ENCODE measurements at places on chromosomes 6 and 20.
A peak's percentile ranks its signal among the peaks of the same experiment; 100 is the strongest.

DNA sequence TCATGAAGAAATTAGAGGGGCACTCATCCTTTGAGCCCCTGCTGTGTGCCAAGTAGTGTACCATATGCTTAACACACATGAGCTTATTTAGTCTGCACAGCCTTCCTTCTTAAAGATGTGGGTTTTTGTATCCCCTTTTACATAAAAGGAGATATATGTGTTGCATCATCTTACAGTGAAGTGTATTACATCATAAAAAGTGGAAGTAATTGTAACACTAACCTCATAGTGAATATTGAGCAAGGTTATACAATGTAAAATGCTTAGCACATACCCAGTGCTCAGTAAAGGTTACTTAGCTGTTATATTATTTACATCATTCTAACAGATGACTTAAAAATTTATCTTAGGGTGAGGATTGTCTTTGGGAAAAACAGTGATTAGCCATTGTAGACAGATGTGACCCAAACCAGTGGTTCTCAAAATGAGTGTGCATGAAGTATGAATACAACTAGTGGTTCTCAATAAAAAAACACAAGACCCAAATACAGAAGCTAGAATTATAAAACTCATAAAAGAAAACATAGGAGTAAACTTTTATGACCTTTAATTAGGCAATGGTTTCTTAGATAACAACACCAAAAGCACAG, 3.8 kb upstream of the PIGU start:
- H3K4me1 ChIP-seq = no peaks in the 10 kb centered on the region
- no peak overlapping the region for H3K27ac ChIP-seq
- no peak overlapping the region for H3K4me3 ChIP-seq
- no peaks in the 10 kb centered on the region for H3K36me3 ChIP-seq
- H3K27me3 ChIP-seq = no peaks in the 10 kb centered on the region

DNA sequence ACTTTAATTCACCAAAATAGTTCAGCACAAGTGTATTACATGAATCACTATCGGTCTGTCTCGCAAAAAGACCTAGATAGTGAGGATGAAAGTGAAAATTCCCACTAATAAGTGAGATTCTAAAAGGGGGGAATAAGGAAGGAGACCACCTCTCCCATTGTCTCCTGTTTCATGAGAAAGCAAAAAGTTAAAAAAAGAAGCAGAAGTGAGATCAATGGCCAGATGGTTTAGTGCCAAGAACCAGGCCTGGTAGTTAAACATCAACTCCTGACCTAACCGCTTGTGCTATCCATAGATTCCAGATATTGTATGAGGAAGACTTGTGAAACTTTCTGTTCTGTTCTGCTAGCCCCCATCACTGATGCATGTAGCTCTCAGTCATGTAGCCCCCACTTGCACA, 293.0 kb downstream of the RNGTT start:
- no peak overlapping the region for H3K4me3 ChIP-seq
- no peak for DNase-seq
- H3K27ac ChIP-seq = no peak overlapping the region
- H3K27me3 ChIP-seq = no peaks in the 10 kb centered on the region
- peaks cover 41% of the 10 kb centered on the region for H3K36me3 ChIP-seq

DNA sequence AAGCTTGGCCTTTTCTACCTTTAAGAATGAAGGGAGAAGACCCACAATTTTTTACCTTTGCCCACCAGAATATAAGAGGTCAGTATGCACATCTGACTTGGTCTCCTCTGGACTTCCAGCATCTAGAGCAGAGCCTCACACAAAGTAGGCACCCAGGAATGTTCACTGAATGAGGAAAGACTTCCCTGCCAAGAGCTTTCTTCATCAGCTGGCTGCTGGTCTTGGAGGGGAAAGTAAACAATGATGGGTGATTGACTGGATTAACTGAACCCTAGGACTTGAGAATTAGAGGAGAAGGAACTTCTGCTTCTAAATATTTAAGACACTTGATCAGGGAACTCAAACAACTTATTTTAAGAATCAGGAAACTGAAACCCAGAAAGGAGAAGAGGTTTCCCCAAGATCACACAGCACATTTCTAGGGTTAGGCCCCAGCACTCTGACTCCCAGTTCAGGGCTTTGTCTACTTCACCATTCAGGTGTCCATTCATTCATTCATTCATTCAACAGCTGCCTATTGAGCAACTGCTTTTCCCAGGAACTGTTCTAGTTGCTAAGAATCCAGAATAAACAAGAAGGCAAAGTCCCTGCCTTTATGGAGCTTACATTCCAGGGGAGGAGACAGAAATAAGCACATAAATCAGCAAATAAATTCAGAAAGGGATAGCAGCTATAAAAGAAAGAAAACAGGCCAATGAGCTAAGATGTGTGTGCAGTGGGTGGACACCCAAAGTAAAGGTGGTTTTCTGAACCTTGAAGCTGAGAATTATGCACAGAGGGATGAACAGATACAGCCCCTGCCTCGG, 216.9 kb upstream of the LRFN2 start:
- no peaks in the 10 kb centered on the region for H3K4me1 ChIP-seq
- H3K4me3 ChIP-seq = no peak overlapping the region
- no peaks in the 10 kb centered on the region for H3K27me3 ChIP-seq
- no peaks in the 10 kb centered on the region for H3K36me3 ChIP-seq
- DNase-seq = no peak

GRCh38 chr20:34024723-34025351, 31.1 kb downstream of the RALY start:
- no peak for DNase-seq
- peaks cover 10% of the 10 kb centered on the region for H3K4me1 ChIP-seq
- no peaks in the 10 kb centered on the region for H3K27me3 ChIP-seq
- H3K4me3 ChIP-seq = no peak overlapping the region
- peaks cover 6% of the 10 kb centered on the region for H3K36me3 ChIP-seq
- no peak overlapping the region for H3K27ac ChIP-seq

- H3K27ac ChIP-seq = no peak overlapping the region
- no peak overlapping the region for H3K4me3 ChIP-seq
- DNase-seq = no peak
- H3K27me3 ChIP-seq = no peaks in the 10 kb centered on the region
Measured at GRCh38 chr6:158496700-158497099, 63.2 kb upstream of the TMEM181 start.

DNA sequence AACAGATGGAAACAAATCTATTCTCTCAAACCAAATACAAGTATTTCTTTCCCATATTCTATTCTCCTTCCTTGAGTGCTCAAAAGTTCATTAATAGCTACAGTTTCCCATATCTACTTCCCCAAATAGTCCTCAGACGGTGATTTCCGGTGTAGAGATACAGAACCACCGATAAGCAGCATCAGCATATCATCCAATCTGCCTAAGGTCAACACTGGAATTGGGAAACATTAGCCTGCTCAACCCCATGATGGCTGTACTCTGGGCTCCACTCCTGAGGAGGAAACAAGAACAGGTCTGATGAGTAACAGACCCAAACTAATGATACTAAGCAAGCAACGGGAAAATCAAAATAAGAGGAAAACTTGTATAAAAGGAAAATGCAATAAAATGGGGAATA, 115.6 kb downstream of the EPB41L2 start:
- H3K4me3 ChIP-seq = no peak overlapping the region
- peaks cover 6% of the 10 kb centered on the region for H3K36me3 ChIP-seq
- no peak for DNase-seq

- peaks cover 3% of the 10 kb centered on the region for H3K36me3 ChIP-seq
- no peaks in the 10 kb centered on the region for H3K27me3 ChIP-seq
- H3K4me3 ChIP-seq = no peak overlapping the region
- no peak for DNase-seq
Measured at GRCh38 chr6:118889163-118889562, 4.8 kb upstream of the ASF1A start.

GRCh38 chr6:40906759-40907158, 132.3 kb downstream of the UNC5CL start:
- no peaks in the 10 kb centered on the region for H3K4me1 ChIP-seq
- no peaks in the 10 kb centered on the region for H3K36me3 ChIP-seq
- H3K27me3 ChIP-seq = no peaks in the 10 kb centered on the region
- no peak for DNase-seq
- no peak overlapping the region for H3K4me3 ChIP-seq

- no peak for DNase-seq
- H3K36me3 ChIP-seq = no peaks in the 10 kb centered on the region
- H3K4me3 ChIP-seq = no peak overlapping the region
- peaks cover 19% of the 10 kb centered on the region for H3K27me3 ChIP-seq
- H3K4me1 ChIP-seq = no peaks in the 10 kb centered on the region
Measured at GRCh38 chr6:37689381-37689780, 8.3 kb downstream of the MDGA1 start.

- peak overlapping the region; percentile 7 for H3K4me3 ChIP-seq
- H3K27me3 ChIP-seq = no peaks in the 10 kb centered on the region
- 0 out of 3 replicates have a peak, but pooled peaks cover 2% of the 10 kb centered on the region for H3K36me3 ChIP-seq
- H3K27ac ChIP-seq = no peak overlapping the region
Measured at GRCh38 chr20:21781446-21782075, 76.1 kb downstream of the PAX1 start.

DNA sequence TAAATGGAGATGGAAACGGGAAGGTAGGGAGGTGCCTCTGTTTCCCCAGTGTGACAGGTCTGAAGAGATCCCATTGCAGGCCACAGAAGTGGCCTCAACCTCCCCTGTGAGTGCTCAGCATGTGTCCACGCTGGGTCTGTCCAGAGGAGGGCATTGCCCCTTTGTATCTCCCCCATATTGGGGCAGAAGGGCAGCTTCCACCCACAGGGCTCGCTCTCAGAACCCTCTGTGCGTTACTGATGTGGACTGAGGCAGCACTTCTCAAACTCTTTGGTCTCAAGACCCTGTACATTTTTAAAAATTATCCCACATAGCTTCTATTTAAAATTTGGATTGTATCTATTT, 22.0 kb downstream of the ARFGEF3 start:
- DNase-seq = no peak
- no peak overlapping the region for H3K4me3 ChIP-seq
- H3K27me3 ChIP-seq = no peaks in the 10 kb centered on the region
- H3K27ac ChIP-seq = peak overlapping the region; percentile 59
- H3K4me1 ChIP-seq = peaks cover 7% of the 10 kb centered on the region
- H3K36me3 ChIP-seq = no peaks in the 10 kb centered on the region

GRCh38 chr6:104718672-104719071, 141.0 kb downstream of the HACE1 start:
- DNase-seq = no peak
- H3K4me1 ChIP-seq = no peaks in the 10 kb centered on the region
- H3K36me3 ChIP-seq = peaks cover 7% of the 10 kb centered on the region
- H3K27ac ChIP-seq = no peak overlapping the region
- no peak overlapping the region for H3K4me3 ChIP-seq

DNA sequence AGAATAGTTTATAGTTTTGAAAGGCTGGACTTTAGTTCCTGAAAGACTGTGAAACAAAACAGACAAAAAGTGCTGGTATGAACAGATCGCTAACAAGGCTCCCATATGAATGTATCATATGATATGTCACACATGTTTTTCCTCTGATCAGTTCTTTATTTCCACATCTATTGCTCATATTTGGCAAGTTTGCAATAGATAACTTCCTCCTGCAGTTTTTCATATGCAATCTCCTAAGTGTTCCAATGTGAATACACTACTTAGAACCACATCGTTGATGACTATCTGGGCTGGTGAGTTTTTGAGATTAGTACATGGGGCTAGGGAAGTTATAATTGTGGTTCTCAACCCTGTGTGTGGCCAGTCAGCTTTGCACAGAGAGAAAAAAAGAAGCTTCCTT, 23.1 kb downstream of the CRYBG1 start:
- H3K4me3 ChIP-seq = no peak overlapping the region
- H3K36me3 ChIP-seq = no peaks in the 10 kb centered on the region
- H3K27ac ChIP-seq = no peak overlapping the region

DNA sequence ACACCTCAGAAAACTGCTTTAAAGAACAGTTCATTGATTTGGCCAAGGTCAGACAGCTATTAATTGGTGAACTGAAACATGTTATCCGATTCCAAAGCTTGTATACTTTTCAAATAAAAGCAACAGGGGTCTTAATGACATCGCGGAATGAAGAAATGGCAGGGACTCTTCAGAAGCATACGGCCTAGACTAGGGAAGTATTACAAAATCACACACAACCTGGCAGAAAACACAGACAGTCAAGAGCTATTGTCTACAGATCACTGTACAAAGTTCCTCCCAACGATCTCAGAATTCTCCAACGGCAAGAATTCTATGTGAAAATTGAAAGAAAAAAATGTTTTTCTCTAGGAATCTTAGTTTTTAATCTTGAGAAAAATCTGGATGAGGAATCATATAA, 105.5 kb downstream of the PTPRK start:
- H3K4me3 ChIP-seq = no peak overlapping the region
- no peaks in the 10 kb centered on the region for H3K36me3 ChIP-seq
- no peaks in the 10 kb centered on the region for H3K4me1 ChIP-seq
- H3K27ac ChIP-seq = no peak overlapping the region

DNA sequence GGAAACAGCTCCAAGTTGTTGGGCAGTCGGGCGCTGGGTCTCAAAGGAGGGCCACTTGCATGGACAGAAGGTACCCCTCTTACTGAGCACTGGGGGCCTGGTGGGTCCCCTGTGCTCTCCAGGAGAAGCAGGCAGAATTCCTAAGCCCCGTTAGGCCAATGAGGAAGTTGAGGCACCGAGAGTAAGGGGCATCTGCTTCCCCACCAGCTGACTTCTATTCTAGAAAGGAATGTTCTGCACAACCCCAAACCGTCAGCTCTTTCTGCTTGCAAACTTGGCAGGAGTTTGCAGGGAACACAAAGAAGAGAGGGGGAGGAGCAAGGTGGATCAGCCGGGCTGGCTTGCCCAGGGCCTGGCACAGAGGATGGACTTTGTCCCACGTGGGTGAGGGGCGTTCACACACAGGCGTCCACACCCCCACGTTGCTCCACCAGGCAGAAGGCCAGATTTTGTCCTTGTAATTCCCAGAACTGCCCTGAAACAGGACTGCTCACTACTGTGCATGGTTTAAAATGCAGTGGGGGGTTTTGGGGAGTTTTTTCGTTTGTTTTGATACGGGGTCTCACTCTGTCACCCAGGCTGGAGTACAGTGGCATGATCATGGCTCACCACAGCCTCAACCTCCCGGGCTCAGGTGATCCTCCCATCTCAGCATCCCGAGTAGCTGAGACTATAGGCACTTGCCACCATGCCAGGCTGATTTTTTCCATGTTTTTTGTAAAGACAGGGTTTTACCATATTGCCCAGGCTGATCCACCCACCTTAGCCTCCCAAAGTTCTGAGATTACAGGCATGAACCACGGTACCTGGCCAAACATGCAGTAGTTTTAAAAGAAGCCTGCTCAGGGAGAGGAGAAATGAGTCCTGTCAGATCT, 93.3 kb downstream of the SNX5 start:
- peaks cover 8% of the 10 kb centered on the region for H3K4me1 ChIP-seq
- DNase-seq = no peak
- H3K36me3 ChIP-seq = no peaks in the 10 kb centered on the region
- no peaks in the 10 kb centered on the region for H3K27me3 ChIP-seq

DNA sequence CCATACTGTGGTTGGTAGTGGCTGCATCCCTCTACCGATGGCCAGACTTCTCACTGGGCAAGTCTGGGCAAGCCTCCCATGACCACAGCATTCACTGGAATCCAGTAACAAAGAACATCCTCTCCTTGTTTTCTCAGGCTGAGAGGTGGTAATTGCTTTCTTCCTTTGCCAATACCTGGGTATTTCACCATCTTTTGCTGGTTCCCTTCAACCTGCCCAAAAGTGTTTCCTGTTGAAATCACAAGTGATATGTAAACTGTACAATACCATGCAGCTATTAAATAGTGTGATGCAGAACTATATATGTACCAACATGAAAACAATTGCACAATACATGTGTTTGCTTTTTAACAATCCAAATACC, at the start of gene PTCHD4:
Gene PTCHD4 (minus strand): TSS at position 55 of the 364 bp plus-strand sequence. CDS start 42,240 bp downstream, outside the sequence.
- DNase-seq = peak; percentile 76
- peak within 1 kb of the TSS; percentile 78 for H3K27ac ChIP-seq
- H3K4me3 ChIP-seq = peak within 1 kb of the TSS; percentile 83
- no peaks in the 10 kb centered on the region for H3K4me1 ChIP-seq

GRCh38 chr6:148999929-149000468, 253.2 kb downstream of the UST start:
- DNase-seq = no peak
- no peak overlapping the region for H3K27ac ChIP-seq
- peaks cover 45% of the 10 kb centered on the region for H3K36me3 ChIP-seq
- no peak overlapping the region for H3K4me3 ChIP-seq

All from H9 (cell line).